Lower lobe of right lung (tissue), 2 donors: ENCODE measurements at places on chromosomes 1 and 21.

- no peak for DNase-seq
These were observed 8.3 kb upstream of the MUTYH start for GRCh38 chr1:45348609-45348965.

GRCh38 chr1:32405672-32406467 is 11.6 kb upstream of the BSDC1 start:
- no peak for DNase-seq

DNA sequence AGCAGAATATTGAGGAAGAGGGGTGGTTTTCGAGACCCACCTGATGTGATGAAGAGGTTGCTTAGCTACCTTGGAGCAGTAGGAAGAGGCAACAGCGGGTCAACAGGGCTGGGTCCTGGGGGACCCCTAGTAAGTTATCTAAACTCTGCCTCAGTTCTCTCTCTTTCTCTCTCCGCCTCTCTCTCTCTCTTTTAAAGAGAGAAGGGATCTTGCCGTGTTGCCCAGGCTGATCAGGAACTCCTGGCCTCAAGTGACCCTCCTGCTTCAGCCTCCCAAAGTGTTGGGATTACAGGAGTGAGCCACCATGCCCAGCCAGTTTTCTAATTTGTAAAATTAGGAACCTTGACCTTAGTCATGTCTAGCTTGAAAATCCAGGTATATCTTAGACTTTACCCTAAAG is 77.9 kb downstream of the C1orf21 start:
- no peak for DNase-seq

- DNase-seq: no peak
These were observed 37.9 kb upstream of the MGST3 start for GRCh38 chr1:165592945-165593823.

DNA sequence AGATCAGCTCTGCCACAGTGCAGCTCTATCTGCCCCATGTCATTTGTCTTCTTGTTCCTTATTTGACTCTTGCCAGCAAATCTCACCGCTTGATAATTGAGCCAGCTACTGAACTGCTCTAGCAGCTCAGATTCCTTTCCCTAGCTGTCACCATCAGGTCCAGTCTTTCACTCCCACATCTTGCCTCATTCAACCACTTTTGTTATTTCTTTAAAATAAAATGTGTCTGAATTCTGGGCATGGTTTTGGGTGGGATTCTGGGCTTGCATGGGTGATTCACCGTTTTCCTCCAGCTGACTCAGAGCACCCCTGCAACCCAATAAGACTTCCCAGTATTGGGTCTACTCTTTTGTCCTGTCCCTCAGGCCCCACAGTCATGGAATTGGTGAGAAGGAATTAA is 215.7 kb downstream of the DSCAM start:
- DNase-seq: no peak

- no peak for DNase-seq
These were observed 6.0 kb downstream of the NASP start for GRCh38 chr1:45589861-45590260.

DNA sequence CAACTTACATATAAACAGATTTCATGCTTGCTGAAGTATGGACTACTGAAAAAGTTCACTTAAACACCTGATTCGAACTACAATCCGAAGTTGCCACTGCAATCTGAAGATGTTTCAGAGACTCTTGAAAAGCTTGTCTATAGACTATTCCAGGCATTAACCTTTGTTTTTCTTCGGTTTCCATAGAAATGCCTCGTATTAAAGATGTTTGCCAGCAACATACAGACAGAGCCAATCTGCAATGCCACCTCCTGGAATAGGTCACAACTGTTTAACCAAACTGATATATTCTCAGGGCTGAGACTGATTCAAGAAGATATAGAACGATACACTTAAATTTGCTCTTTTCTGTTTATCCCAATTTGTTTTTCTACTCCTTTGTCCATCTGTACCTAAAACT is 28.9 kb upstream of the DMRTB1 start:
- no peak for DNase-seq

- no peak for DNase-seq
These were observed 61.1 kb upstream of the LPGAT1 start for GRCh38 chr1:211891708-211892107.

GRCh38 chr1:24228311-24228710 is 41.2 kb upstream of the IFNLR1 start:
- DNase-seq: no peak

DNA sequence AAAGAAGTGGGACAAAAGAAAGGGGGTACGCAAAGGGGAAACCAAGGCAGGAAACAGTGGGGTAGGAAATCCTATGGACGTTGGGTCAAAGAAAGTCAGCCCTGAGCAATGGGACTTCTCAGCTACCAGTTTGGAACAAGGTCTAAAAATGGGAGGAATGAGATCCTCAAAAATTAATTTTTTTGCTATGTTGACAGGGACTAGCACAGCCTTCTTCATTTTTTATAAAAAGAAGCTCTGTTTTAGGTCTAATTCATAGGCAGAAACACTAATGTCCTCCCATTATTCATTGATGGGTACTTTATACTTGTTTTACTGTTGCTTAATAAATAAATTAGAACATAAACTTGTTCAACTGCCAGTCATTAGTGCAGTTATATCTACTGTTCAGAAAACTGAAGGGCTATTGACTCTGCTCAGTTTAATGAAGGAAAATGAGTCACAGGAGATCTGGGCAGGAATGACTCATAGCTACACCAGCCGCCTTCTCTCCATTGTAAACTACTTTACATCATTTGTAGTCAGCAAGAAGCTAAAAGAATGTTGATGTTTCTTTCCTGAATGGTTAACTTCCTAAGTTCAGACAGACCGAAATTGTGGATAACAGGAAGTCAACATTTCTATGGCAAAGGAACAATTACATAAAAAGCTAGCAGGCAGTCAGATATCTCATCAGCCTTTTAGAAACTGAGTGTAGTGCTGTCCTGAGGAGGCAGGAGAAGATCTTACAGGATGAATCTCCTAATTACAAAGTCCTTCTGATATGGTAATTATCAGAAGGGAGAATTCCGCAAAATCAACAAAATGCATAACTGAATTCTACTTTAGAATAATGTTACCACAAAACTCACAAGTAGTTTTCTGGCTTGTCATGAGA is 356.4 kb upstream of the PKN2 start:
- DNase-seq: no peak
